KBM-7 (cell line): ENCODE measurements at places on chromosomes 11 and 22.

GRCh38 chr22:26629988-26630761 is 8.4 kb downstream of the CRYBA4 start:
- no peak for DNase-seq

DNA sequence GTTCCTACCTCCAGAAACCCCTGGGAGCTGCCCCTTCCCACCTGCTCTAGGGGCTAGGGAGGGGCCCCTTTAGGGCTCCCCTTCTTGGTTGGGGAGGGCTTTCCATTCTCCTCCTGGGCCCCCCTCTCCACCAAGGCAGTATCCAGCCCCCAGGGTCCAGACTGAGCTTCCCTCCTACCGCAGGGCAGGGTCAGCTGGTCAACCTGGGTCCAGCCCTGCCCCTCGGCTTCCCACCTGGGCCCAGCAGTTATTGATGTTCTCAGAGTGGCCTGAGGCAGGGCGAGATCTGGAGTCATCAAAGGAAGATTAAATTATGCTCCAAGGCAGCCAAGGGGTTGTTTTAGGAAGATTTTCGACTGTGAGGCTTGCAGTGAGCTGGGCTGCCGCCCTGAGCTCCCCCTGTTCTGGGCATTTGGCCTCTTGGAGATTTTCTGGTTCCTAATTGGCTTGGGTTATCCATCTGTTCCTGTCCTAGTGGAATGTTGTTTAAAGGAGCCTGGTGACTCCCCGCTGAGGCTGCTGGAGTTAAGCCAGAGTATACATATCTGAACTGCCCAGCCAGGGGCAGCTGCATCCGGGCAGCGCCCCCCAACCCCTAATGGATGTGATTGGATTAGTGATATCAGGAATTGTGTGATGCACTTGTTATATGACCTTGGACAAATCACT is 1.8 kb upstream of the SLC22A8 start:
- no peak for DNase-seq

DNA sequence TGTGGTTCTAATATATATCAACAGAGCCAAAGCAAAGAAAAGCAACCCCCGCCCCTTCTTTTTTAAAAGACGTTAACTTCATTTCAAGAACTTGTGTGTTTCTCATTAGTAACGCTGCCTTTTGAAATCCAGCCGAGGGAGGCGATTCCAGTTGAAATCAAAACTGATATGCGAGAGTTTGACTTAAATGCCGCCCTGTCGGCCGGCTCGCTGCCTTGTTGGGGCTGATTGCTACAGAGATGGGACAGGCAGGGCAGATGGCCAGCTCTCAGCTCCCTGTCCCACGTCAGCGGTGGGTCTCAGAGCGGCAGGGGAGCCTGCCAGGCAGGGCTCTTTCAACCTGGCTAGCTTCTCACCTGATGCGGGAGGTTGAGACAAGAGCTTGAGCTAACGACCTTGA is 51.9 kb upstream of the ALX4 start:
- no peak for DNase-seq

DNA sequence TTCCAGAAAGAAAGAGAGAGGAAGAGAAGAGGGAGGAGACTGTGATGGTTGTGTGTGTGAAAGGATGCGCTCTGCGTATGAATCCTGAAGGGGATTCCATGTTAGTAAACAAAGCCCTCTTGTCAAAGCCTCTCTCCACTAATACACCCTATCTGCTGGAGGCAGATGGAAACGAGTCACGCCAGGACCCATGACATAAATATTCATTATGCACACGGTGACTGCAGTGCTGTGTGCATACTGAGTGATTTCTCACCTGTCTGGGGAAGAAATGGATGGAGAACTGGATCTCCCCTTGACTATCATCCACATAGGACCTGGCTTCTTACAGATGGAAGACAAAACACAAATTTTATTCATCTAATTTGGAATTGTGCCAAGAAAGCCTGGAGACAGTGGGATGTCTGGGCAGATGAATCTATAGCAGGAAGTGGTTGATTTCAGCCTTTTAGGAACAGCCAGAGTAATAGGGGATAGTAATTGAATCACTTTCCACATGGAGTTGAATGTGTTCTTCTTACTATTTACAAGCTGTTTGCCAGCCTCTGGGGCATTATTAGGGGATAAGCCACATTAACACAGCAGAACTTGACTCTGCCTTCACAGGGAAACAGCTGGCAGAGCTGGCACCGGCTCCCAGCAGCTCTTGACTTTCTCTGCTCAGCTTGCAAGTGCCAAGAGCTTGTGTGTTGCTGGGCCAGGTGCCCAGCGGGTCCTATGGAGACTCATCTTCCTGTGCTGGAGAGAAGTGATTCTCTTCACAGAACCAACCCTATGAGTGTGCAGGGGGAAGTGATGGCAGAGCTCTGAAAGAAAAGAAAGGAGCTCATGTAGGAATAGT is 9.0 kb downstream of the MTNR1B start:
- no peak for DNase-seq

GRCh38 chr11:12248330-12248729 is 129.0 kb upstream of the PARVA start:
- DNase-seq: no peak

- DNase-seq: no peak
Observed at GRCh38 chr11:119619665-119620064, 109.3 kb downstream of the NECTIN1 start.

DNA sequence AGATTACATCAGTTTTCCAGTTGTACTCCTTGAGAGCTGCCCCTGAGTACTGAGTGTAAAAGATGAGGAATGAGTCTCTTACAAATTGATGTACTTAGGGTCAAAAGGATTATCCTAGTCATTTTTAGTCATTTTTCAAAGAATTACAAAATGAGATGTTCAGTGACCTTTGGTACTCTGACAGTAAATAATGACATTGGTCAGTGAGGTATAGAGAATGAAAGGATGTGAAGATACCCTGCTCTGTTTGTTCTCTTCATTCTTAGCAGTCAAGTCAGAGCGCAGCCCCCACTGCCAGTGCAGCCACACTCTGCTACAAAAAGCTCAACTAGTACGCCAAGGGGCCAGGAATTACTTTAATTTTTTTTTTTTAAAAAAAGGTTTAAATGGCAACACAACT is 4.1 kb upstream of the ESAM start:
- no peak for DNase-seq

GRCh38 chr11:75474878-75475766 is 42.1 kb upstream of the KLHL35 start:
- DNase-seq: peak; percentile 87

DNA sequence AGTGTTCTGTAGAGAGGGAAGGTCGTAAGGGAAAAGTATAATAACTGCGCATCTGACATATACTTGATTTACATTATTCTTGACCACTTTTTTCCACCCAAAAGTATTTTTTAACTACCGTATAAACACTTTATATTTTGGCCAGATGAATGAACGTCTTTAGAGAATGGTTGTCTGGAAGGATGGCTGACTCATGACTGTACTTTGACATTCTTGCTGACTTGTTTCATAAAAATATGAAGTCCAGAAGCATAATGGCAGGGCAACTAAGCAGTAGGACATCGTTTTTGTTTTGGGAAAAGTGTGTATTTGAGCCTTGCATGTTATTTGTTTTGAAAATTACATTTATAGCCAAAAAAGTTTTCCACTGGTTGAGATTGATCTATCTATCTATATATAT is 110.0 kb downstream of the OSBP2 start:
- DNase-seq: no peak

GRCh38 chr11:74442636-74443035 is 24.7 kb downstream of the KCNE3 start:
- no peak for DNase-seq

DNA sequence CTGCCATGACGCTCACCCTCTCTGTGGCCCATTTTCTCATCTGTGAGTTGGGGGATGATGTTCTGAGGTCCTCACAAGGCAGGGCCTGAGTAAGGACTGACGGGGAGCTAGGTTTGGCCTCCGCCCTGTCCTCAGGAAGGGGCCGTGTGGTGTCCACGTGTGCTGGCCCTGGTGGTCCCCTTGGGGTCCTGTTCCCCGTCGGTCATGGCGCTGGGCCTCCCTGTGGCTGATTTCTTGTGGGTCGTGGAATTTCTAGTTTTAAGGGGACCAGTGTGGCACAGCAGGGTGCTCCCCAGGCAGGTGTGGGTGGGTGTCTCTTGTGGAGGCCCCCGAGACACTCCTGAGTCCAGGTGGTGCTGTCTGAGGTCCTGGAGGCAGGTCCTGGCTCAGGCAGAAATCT is 5.9 kb downstream of the LINC01488 start:
- DNase-seq: no peak

- DNase-seq: no peak
Observed at GRCh38 chr11:68255526-68255925, 16.2 kb downstream of the C11orf24 start.

DNA sequence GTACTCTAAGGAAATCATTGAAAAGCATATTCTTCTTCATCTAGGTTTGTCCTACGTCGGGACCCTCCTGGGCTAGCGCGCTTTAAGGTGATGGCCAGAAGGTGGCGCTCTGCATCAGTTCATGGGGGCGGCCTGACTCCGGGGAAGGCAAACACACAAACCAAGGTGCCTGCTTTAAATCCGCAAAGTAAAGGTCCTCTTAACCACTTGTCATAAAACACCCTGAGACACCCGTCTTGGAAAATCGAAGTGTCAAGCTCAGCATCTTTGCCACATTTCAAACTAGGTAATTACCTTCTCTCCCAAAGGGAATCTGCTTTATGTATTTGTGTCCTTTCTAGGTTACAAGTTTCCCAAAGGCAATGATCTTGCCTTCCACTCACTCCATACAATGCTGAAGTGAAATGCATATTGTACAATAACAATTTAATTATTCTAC is 33.9 kb downstream of the LMO2 start:
- peak; percentile 89 for DNase-seq

DNA sequence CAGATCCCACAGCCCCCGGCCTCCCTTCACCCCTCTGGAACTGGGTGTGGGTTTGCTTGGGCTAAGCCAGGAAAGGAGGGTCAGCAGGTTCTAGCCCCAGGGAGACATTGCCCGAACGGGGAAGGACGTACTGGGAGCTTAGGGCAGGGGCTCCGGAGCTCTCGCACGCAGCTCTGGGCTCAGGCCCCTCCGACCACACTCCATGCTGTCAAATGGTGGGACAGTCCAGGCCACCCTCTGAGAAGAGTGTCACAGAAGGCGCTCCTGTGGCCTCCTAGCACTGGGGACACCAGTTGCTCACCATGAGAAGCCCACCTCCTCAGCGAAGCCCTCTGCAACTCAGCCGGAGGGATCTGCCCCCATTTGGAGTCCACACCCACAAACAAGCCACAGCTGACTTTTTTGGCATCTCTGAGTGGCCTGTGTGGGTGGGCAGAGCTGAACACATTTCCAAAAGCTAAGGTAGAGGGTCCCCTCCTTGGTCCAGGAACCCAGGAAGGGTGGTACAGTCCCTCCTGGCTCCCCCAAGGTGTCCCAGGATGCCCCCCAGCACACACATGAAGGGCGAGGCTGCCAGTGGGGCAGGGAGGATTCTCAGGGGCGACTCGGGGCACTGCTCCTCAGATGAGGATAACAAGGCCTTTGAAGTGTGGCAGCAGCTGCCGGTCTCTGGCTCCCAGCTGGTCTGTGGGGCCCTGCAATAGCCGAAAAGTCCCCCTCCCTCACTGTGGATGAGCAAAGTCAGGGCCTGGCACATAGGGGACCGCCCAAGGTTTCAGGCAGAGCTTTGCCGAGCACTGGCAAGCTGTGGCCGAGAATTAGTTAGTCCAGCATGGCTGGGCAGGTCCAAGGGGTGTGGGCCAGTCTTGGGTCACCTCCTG is 13.0 kb upstream of the TEF start:
- no peak for DNase-seq

DNA sequence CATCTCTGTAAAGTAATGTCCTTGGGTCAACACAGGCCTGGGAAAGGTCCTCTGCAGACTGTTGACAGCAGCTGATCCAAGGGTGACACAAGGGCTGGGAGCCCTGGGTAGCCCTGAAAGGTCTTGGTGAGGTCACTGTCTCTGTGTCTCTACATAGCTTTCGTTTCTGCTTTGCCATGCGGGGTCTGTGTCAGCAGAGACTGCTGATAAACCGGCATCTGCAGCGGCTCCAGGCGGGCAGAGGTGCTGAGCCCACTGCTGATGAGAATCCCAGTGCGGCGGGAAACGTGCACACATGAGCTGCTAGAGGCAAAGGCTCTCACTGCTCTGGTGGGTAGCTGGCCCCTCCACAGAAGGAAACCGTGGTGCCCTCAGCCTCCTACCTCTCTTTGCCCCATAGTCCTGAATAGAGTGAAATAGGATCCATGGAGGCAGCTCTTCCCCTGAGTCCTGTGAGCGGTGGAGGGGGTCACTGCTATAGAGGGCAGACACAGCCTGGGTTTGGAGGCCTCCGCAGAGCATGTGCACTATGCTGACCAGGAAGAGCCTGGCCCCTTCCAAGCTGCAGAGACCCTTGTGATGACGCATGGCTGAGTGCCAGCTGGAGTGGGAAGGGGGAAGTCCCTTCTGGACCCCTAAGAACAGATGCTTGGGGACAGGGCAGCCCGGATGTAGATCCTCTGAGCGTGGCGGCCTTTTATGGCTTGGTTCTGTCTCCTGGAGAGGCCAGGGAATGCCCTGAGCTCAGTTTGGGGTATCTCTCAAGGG is 17.8 kb upstream of the ST3GAL4 start:
- no peak for DNase-seq

GRCh38 chr11:43833657-43834073 is 47.0 kb upstream of the ALKBH3 start:
- no peak for DNase-seq

- DNase-seq: no peak
Observed at GRCh38 chr11:6354651-6355485, 34.6 kb upstream of the CAVIN3 start.

DNA sequence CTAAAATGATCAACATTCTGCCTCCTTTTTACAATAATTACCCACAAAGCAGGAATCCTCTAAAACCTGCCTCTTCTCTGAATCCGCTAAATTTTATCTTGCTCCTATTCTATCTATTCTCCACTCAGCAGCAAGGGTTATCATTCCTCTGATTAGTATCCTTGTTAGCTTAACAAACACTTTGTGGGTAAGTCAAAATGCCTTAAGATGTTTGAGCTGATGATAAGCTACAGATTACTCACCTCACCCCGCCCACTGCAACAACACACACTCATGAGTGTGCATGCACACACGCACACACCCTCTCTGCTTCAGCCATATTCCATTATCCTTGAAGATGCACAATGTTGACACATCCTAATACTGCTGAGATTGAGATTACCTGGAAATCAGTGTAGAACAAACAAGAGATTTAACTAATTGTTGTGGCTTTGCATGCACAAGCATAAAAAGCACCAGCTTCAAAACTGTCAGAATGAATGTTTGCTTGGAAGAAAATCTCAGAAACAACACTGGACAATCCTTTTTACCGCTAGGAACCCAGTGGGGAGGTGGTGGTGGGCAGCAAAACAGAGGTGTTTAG is 130.9 kb downstream of the BBOX1 start:
- no peak for DNase-seq
